Stimulated activated naive CD4-positive, alpha-beta T cell (primary cell): ENCODE measurements at places on chromosomes 7 and 10.

DNA sequence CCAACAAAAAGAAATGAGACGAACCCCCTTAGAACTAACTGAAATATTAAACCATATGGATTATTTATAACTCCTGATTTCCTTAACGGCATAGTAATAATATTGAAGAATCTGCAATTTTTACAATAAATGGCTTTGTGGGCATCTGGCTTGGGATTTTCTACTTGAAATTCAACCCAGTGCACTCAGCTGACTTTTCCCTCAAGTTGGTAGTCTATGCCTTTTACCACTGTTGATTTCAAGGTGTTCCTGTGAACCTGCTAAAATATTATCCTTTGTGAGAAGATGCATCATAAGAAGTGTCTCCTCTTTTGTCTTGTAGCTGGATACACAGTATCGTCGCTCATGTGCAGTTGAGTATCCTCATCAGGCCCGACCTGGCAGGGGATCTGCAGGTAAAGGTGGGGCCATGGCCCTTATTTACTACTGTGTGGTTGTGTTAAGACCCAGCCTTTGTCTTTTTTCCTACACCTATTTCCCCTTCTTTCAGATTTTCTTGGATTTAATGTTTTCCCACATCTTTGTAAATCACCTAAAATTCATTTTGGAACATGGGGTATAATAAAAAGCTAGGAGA, 8.0 kb downstream of the DNAJC9 start:
- no peak for DNase-seq

DNA sequence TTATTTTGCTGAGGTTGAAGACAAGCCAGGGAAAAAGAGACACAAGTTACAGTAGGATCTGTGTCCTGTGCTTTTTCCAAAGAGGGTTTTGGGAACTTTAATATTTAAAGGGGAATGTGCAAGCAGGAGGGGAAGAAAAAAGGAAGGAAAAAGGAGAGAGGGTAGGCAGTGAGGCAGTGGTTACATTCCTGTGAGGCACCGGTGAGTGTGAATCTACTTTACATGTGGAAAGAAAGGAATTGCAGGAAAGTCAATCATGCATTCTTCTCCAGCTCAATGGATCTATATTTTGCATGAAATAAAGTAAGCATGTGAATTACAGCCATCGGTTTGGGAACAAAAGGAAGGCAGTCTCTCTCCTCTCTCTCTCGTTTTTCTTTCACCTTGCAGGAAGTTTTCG, 12.6 kb upstream of the DYNC2I1 start:
- no peak for DNase-seq

DNA sequence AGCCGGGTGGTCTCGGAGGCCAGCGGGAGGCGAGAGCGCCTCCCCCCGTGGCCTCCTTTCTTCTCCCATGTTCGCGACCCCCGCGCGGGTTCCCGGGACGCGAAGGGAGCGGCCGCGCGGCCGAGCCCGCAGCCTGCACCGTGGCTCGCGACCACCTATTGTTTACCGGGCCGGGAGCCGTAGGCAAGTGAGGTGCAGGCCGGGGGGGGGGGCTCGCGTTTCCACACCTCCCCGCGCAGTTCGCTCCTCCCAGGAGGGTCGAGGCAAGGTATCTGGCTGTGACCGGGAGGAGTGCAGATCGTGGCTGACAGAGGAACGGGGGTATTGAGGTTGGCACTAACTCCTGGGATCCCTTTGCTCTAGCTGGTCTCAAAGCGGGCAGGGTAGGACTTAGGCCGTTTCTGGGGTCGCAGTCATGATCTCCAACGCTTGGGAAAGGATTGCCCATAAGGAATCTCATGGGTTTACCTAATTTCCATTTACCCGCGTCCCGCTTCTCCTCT, 734 bp downstream of the PTPN12 start:
- DNase-seq = peak; percentile 39

DNA sequence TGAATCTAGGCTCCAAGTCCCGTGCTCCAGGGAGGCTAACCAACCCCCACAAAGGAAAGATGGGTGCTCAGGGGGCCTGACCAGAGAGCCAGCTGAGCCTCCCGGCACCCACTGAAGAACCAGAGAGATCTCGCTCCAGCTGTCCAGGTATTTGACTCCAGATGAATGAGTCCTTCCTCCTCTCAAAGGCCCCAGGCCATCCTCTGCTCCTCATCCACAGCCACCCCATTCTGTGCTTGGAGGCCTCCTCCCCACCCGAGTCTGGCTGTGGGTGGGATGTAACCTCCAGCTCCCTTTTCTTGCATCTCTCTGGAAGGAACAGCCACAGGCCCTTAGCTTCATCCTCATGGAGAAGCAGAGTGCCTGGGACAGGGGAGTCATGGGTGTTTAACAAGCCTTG, 44.6 kb downstream of the VSTM4 start:
- no peak for DNase-seq

DNA sequence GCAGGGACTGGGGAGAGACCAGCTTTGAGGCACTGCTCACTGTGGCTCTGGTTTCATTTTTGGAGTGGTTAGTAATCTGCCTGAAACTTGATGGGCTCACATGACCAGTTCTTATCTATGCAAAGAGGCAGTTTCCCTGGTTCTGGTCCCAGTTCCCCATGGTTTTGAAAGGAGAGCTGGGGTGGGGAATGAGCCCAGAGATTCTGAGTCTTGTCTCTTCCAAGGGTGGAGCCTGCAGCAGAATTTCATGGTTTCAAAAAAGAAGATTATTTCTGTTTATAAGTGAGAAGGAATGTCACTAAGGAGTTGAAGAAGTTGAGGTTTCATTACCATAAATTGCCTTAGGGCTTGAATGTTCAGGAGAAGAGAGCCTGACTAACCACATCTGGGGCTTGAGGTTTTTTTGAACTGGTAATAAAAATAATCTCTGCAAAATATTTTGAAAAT, 190.2 kb upstream of the HABP2 start:
- no peak for DNase-seq

- DNase-seq = no peak
Observed at GRCh38 chr7:27843584-27844305, 103.8 kb downstream of the TAX1BP1 start.

- no peak for DNase-seq
Observed at GRCh38 chr10:110778211-110778610, 93.5 kb upstream of the PDCD4 start.

- DNase-seq = no peak
Observed at GRCh38 chr10:79387466-79387973, 40.3 kb downstream of the PPIF start.

DNA sequence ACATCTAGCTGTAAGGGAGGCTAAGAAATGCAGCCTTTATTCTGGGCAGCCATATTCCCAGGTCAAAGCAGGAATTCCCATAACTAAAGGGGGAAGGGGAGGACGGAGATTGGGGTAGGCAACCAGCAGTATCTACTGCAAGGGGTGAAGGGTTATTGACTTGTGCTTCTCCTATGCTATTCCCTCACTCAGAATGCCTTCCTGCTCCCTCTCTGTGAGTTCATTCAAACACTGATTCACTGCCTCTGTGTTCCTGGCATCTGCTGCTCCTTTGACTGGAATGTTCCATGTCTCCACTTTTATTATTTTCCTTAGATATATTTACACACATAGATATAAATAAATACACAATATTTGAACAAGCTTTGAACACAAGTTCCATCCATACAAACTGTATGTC, 11.1 kb downstream of the HTR7 start:
- no peak for DNase-seq

DNA sequence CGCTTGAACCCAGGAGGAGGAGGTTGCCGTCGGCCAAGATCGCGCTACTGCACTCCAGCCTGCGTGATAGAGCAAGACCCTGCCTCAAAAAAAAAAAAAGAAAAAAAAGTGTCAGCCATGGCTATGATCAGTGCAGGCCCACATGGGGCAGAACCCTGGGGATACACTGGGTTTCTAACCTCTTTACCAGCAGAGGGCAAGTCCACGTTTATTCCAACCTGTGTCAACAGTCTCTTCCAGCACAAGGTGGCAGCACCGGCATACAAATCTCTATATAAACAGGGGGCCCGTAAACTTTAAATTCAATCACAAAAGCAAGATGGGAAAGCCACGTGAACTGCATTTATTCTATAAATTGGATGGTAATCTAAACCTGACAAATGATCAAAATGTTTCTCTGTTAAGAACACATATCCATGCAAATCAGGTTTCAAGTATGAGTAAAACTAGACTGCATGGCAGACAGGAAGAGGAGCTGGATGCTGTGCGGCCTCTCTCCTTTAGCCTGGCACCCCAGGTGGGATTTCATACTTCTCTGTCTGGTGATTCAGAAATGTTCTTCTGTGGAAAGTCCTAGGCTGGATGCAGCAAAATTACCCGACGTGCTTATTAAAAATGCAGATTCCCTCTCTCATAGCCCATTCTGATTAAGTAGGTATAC, 60.0 kb upstream of the STEAP1B start:
- peak; percentile 68 for DNase-seq

GRCh38 chr10:113455947-113456346, 96.9 kb upstream of the HABP2 start:
- no peak for DNase-seq

- DNase-seq = no peak
Observed at GRCh38 chr10:69051710-69052487, 36.0 kb upstream of the SRGN start.

- DNase-seq = no peak
Observed at GRCh38 chr7:130957137-130957513, 223.1 kb upstream of the KLF14 start.

- no peak for DNase-seq
Observed at GRCh38 chr7:22860337-22860736, 37.7 kb upstream of the TOMM7 start.

GRCh38 chr7:2876031-2876731, 32.1 kb upstream of the GNA12 start:
- DNase-seq = no peak

- DNase-seq = no peak
Observed at GRCh38 chr10:34237898-34238455, 577.1 kb downstream of the PARD3 start.

- DNase-seq = no peak
Observed at GRCh38 chr7:136251826-136252225, 274.7 kb upstream of the MTPN start.

DNA sequence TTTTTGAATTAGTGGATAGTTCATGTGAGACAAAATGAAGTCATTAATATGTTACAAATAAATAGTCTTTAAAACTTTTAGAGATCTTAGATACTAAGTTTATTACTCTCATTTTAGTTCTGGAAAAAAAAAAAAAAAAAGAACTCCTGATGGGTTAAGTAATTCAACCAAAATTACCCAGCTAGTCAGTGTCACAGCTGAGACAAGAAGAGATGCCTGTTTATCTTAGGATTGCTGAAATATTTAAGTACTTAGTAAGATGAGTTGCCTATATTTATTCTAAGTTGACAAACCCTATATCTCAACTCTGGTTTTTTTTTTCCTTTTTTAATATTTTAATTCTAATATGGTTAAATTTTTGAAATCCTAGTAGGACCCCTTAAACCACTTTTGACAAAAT, 781.0 kb upstream of the LRRN3 start:
- no peak for DNase-seq

GRCh38 chr7:154864523-154864891, 138.4 kb downstream of the PAXIP1 start:
- no peak for DNase-seq

DNA sequence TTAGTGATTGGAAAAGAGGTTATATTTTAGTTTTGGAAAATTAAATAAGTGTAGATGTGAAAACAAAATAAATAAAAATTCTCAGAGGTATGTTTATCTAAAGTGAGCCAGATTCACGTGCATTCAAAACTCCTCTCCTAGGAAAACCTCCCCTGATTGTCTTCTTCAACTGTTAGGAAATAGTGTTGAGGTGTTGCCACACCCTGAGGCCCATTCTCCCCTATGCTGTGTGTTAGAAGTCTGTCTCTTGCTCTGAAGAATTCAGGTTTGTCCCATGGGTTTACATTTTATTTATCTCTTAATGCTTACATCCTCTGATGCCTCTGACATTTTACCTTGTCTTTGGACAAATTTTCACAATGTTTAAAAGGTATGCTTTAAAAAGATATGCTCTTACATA, 40.3 kb downstream of the PTPRE start:
- no peak for DNase-seq

GRCh38 chr10:815338-816090, 116.0 kb downstream of the LARP4B start:
- DNase-seq = no peak

- DNase-seq = no peak
Observed at GRCh38 chr7:151265351-151265931, 16.9 kb upstream of the SMARCD3 start.
